ENCODE measurements at places on chromosomes 1 and 21.

DNA sequence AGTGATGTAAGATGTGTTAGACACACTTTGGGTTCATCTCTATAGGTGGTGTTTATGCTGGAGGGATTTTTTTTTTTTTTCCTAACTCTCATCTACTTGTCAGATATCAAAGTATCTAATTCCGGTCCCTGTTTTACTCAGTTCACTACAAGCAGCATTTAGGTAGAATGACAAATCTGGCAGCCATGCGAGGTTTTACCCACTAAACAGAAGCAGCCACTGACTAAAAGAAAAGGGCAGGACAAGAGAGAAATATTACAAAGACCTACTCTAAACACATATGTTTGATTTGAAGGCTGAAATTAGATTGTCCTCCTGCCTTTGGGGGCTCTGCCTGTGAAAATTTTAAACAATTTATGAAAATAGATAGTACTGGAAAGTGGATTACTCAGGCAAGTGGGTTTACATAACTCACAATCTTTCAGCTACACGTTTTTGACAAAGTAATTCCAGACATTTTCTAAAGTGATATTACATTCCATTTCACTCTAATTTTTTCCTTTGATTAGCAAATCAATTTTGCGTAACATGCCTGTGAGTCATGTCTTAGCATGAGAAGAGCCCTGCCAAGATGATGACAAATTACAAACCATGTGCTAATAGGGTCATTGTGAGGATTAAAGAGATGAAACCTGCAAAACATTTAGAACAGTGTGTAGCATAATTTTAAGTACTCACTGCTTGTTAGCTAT lies 172.6 kb downstream of the PLA2G4A start:
- no peak for DNase-seq

- DNase-seq = no peak
Measured at GRCh38 chr1:93958032-93958725, 48.9 kb upstream of the GCLM start.

- DNase-seq = no peak
Measured at GRCh38 chr1:169360415-169360814, 7.2 kb downstream of the NME7 start.

DNA sequence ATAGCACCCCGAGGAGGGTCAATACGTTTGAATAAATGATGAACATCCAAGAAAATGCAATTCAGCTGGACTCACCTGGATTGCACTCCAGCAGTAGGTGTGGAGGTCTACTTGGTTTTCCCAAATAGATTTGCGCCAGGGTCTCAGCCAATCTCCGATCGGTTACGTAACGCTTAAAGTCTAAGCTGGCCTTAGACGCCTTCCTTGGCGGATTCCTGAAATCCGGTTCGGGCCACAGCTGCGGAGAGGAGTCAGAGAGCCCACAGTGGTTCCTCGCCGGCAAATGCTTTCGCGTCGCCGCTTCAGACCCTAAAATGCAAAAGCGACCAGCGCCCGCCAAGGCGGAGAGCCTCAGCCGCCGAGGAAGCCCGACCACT lies 322 bp downstream of the TFB2M start:
- DNase-seq = no peak

GRCh38 chr1:2962541-2962940 lies 58.7 kb upstream of the ACTRT2 start:
- DNase-seq = no peak

GRCh38 chr1:177927021-177927596 lies 42.7 kb downstream of the SEC16B start:
- DNase-seq = no peak

GRCh38 chr1:47534436-47534835 lies 96.6 kb downstream of the FOXD2 start:
- no peak for DNase-seq

DNA sequence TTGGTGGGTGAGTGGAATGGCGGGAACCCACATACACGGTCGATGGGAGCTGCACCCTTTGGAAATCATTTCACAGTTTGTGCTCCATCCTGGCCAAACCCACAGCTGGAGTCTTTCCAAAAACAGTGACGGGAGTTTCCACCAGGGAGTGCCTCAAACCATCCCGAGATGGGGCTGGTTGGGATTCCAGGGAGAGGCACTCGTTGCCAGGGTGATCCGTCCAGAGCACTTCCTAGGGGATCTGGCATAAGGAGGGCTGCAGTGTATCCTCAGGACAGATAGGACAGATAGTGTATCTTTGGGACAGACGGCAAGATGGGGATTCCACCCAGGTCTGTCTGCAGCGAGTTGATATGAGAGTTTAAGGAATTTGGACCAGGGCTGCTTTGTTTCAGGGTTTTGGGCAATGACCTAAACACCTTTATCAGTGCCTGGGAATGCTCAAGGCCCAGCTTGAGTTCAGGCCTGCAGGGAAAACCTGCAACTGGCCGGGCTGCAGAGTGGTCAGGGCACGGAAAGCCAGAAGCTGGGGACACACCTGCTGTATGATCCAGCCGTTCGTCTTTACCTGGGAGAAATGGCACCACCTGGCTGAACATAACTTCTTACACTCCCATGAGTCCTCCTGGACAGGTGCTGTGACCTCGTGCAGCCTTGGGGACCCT lies 3.4 kb upstream of the POFUT2 start:
- no peak for DNase-seq

Data from GM19239 (cell line).